ENCODE measurements at places on chromosomes 1 and 21.

DNA sequence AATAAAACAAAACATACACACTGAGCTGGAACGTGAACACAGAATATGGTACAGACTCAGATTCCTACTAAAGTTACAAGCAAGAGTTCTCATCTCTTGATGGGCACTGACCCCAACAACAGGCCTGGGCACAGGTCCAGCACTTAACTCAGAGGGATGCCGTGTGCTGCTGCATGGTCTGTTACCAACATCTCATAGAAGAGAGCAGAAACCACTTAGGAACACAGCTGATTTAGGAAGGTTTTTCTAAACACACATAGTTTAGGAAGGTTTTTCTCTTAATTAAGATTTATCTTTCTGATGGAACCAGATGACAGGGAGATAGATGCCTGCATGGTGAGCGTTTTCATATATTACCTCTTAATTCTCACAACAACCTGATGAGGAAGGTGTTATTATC is 1.5 kb downstream of the GCLM start:
- no peak for DNase-seq

DNA sequence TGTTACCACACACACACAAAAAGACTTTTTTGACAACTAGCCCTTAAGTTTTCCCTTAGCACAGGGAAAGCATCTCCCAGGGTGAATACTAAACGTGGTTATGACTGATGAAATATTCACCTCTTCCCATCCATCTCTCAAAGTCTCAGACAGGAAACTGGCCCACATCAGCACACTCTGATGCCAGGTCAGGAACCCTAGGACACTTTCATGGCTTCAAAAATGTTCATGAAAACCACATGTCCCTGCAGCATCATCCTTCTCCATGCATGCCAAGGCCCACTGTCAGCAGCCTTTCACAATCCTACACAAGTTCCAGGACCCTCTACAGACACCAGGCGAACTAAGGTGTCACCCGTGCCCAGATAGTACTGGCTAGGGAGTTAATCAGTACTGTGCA is 68.7 kb downstream of the DNTTIP2 start:
- DNase-seq, result no peak

- DNase-seq, result peak; percentile 3
These were observed 133.4 kb downstream of the PLPPR5 start for GRCh38 chr1:98870959-98871903.

DNA sequence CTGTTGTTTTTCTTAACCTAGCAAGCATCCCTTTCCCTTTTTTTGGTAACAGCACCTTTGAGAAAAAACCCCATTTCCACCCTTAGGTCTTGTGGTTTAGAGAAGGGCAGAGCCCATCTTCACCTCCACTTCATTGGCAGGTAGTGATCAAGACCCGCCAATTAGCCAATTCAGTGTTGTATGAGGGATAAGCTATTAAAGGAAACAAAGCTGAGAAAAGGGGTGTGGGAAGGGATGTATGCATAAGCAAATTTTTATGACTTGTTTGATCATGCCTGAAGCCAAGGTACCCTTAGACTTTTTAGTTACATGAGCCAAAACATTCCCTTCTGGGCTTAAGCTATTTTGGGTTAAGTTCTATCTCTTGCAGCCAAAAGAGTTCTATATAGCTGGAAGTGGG is 3.6 kb upstream of the ZNF697 start:
- no peak for DNase-seq

GRCh38 chr21:29371464-29371863 is 72.7 kb downstream of the BACH1 start:
- no peak for DNase-seq

DNA sequence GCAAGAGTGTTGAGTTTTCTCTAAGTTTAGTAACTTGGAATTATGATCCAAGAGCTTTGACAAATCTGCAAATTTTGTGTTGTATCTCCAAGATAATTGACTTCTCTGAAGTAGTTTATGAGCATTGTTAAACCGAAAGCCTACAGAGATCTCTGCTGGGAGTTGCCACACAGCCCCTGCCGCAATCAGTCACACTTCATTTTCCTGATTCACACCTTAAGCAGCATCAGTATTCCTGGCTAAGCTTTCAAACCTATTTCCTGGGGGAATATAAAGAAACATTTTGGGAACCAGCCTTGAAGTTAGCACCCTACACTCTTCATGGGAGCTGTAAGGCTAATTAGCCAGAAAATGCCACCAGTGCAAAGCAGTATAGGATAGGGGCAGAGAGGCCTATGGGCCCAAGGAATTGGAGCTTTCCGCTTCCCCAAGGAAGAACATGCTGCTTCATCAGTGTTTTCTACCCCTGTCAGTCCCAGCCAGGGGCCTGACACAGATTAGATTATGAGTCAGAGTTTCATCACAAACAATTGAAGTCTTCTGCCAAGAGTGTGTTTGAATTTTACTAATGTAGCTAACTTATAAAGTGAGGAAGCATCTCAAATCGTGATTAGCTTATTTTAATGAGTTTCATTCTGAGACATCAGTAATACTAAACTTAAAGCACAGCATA is 23.2 kb upstream of the CACYBP start:
- no peak for DNase-seq

GRCh38 chr21:29887313-29888009 is 52.3 kb downstream of the GRIK1 start:
- no peak for DNase-seq

GRCh38 chr21:34020005-34020847 is 53.2 kb upstream of the MRPS6 start:
- no peak for DNase-seq

DNA sequence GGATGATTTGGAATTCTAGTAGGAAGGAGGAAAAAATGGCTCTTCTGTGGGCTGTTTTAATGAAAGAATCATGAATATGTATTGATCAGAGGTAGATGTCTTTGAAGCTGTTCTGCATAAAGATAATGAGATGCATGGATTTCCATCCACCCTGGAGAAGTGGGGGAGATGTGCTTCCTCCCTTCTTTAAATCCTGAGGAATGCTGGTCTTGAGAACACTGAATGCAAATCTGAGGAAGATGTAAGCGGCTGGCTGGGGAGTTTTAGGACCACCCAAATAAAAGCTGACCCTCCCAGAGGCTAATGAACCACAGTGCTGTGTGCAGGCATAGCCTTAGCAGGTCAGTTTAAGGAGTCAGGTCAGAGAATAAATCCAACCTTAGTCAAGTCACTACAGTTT is 37.3 kb downstream of the ZMYND12 start:
- no peak for DNase-seq

GRCh38 chr1:204396015-204396583 is 15.5 kb downstream of the PPP1R15B start:
- no peak for DNase-seq

DNA sequence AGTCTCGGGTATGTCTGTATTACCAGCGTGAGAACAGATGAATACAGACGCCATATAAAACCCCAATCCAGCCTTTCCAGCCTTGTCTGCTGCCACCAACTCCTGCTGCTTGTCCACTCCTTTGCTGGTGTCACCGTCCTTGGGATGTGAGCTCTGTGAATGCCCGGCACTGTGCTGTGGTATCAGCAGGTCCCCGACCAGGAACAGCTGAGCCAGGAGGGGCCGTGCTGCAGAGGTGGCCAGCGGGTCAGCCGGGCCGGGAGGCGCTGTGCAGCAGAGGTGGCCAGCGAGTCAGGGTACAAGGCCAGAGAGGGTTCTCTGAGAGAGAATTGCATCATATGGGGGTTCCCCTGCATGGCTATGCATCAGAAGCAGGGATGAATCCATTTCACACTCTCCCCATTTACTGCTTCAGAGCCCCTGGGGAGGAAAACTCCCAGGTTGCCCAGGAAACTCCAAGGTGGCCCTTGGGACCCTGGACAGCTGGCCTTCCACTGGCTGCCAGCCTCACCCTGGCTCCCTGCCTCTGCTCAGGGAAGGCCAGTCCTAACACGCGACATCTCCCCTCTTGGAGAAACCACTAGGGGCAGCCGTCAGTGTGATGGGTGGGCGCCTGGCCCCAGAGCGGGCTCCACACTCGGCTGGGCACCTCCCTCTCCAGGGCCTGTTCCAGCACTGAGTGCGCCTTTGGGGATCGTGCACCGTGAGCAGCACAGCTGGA is 122.4 kb upstream of the COL6A1 start:
- no peak for DNase-seq

DNA sequence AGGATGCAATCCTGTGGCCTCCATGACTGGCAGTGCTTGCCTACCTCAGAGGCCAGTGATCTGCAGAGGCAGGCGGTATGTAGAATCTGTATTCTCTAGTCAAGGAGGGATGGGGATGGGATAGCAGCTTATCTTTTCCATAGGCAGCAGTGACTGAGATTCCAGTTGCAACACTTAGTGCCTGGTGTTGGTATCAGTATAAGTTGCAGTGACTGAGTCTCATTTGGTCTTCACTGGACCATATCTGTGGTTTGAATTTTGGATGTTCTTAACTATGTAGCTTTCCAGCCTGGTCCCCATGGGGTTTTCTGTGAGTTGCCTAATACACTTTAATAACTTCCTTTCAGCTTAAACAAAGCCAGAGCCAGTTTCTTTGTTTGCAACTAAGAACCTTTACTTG is 16.5 kb downstream of the DYRK1A start:
- DNase-seq, result no peak

DNA sequence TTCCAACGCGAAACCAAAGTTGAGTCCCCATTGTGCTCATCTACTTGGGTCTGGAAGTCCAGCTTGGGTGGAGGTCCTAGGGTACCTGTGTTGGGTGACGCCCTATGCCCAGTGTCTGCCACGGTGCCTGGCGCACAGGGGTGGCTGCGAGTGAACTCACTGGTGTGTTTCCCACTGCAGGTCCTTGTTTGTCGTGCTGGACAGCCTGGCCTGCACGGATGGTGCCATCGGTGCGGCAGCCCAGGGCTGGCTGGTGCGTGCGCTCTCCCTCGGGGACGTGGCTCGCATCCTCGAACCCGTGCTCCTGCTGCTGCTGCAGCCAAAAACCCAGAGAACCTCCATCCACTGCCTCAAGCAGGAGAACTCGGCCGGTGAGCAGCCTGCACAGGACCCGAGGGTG is 80.4 kb upstream of the MORC3 start:
- no peak for DNase-seq

DNA sequence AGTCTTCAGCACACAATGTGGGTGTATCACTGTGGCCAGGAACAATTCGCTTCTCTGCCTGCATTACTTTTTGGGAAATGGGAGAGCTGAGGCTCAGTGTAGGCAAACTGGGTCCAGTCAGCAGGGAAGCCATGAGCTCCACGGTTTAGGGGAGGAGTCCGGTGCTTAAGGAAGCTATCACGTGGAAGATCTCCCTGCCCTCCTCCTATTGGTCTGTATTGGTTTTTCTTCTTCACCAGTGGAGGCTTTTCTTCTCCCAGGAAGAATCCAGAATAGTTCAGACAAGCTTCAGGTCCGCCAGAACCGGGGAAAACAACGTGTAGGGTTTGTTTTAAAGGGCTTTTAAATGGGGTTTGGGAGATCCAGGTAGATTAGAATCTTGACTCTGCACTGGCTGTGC is 156.2 kb upstream of the CAMK1G start:
- DNase-seq, result no peak

GRCh38 chr1:42150651-42151050 is 2.6 kb upstream of the GUCA2B start:
- DNase-seq, result no peak

- DNase-seq, result no peak
These were observed 36.2 kb upstream of the TLR5 start for GRCh38 chr1:223179280-223179679.

GRCh38 chr1:21620011-21620410 is 49.1 kb downstream of the RAP1GAP start:
- no peak for DNase-seq

- DNase-seq, result no peak
These were observed 63.8 kb downstream of the PLXNA2 start for GRCh38 chr1:208180421-208180820.

DNA sequence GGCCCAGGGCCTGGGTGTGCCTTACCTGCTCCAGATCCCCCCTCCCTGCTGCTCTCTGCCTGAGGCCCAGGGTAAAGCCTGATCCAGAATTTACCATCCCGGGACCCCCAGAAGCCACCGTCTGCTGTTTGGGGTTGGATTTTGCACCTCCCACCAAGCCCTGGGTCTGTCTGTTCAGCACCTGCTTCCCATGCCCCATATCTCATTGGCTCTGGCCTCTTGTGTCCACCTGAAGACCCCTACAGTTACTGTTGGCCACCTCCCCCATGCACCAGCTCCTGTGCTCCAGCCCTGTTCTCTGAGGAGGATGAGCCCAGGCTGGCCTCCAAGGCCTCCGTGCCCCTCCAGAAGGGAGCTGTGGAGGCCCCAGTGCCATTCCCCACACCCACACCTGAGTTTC is 113.9 kb downstream of the GRIK3 start:
- no peak for DNase-seq

All from stimulated activated CD4-positive, alpha-beta T cell treated with anti-CD3 and anti-CD28 coated beads, Interleukin-12 subunit alpha, Interleukin-12 subunit beta, amount 100 ng/mL, for 4 hours (primary cell).